ENCODE measurements at places on chromosomes 16 and 17. TPM values are rescaled to one million over a fixed set of nuclear protein-coding genes. Genes with fewer than 3 reads are reported as not detected.

SHISA6 gene
- total RNA-seq = not detected

PAQR4 gene
- 4.0 TPM for total RNA-seq

NOTUM gene
- total RNA-seq = not detected

CYGB gene
- total RNA-seq = 24.0 TPM

RPUSD1 gene
- total RNA-seq = 21.6 TPM

PTGES3L gene
- total RNA-seq = 0.12 TPM

ALDH3A1 gene
- total RNA-seq = not detected

ITGAD gene
- total RNA-seq = not detected

All from pericardium fibroblast (primary cell).